T-helper 9 cell (primary cell): ENCODE measurements at places on chromosomes 3 and 15.

DNA sequence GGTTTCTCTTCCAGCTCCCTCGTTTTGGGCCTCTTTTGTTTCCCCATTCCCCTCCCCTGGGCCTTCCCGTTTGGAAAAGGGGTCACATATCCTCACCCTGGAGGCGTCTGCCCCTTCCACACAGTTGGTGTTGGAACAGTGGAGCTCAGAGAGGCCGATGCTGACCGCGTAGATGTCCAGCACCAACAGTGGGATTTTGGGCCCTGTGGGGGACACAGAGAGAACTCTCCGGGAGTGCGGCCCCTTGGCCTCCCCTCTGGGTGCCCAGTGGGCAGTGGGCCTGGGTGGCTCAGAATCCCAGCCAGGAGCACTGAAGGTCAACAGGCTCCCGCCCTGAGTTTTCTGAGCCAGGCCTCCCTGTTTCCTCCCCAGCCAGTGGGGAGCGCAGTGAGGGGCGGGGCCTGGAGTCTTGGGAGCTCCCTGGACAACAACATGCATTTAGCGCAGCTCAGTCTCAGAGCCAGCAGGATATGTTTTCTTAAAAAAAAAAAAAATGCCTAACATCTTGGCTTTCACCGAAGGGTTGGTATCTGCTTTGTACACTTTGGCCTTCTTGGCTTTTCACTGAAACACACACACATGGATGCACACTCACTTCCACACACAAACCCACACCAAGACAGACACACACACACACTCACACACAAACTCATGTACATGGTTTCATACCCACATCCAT lies 670 bp upstream of the ISLR start:
- DNase-seq = no peak

DNA sequence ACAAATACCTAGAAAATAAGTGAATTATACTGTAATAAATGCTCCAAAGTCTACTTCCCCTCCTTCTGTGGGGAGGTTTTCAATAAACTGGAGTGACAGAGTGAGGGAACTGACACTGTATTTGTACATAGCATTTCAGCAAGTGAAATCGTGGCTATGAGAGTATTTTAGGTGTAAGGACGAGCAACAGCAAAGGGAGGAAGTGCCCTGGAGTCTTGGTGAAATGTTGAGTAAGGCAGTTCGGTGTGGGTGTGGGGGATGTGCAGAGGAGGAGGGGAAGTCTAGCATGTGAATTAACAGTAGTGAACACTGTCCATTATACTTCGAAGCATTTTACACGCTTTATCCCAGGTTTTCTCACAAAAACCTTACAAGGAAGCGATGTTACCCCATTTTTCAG lies 18.1 kb upstream of the P2RY13 start:
- no peak for DNase-seq

DNA sequence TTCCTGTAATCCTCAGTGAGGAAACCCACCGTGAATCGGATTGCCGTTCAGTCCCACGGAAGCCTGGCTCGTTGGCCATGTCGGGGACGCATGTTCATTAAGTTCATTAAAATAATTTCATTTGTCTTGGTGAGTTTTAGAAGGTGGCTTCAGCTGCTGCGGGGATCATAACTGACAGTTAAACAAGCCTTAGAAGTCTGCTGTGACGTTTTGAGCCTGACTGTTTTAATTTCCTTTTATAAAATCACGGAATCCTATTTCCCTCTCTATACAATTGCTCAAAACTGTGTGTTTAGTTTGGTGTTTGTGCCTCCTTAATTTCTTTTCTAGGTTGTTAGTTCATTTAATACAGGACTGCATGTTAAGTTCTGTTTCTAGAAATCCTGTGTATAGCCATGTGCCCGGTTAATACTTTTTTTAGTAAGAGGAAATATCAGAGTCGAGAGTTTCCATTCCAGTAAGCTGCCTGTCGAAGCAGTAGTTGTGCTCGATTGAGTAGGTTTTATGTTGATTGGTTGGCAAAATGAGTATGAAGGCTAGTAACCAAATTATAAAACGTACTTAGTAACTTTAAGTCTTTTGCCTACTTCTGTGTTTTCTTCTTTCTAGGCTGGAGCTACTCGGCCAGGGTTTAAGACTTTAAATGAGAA lies 705 bp downstream of the NIPA2 start:
- no peak for DNase-seq

DNA sequence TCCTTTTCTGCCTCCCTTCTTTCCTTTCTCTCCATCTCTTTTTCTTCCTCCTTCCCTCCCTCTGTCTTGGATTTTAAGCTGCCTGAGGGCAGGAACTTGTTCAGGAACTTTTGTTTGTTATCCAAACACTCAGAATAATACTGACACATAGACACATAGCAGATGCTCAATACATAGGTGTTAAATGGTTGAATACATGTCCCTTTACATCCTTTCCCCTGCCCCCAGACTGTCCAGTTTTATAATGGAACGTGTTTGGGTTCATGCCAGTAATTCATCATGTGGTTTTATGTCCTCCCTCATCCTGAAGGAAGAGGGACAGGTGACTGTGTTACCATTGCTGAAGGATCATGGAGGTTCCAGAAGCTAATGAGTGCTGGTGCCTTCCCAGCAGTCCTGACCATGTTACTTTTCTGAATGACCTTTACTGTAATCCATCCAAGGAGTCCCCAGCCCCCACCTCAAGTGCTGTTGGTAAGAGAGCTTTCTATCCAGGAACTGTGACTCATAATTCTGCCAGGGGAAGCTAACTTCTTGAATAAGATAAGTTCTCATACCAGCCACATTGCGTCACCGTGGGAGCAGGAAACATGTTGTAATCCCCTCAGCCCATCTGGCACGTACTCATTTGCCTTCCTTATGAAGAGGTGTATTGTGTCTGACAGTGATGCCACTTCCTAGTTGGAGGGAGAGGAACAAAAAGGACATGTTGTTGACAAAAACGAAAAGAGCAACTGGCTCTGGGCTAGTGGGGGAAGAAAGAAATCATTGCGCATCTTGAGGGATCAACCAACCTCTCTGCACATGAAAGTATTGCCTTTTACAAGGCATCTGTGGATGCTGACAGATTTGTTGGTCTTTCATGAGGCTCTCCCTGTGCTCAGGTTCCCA lies 52.4 kb downstream of the IL1RAP start:
- DNase-seq = no peak

DNA sequence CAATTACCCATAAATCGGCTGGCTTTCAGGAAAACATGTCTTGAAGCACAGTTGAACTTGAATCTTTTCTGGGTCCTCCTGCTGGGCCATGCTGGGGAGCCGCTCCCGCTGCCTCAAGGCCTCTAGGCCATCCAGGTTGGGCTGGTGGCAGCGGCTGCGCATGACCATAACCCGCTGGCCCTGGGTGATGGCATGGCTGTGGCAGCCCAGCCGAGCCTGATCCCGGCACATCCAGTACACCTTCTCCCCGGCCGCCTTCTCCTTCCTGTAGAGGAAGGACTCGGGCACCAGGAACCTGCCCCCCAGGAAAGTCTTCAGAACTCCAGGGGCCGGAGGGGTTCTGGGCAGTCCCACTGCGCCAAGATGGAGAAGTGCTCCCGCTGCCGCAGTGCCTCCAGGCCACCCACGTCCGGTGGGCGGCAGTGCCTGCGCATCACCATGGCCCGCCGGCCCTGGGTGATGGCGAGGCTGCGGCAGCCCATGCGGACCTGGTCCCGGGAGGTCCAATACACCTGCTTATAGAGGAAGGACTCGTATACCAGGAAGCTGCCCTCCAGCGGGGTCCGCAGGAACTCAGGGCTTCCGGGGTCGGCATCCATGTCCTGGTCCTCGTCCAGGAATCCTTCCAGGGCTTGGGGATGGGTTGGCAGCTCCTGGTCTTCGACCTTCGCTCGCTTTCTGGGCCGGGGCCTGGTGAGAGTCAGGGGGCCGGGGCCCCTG lies 84.3 kb upstream of the FXR1 start:
- no peak for DNase-seq

DNA sequence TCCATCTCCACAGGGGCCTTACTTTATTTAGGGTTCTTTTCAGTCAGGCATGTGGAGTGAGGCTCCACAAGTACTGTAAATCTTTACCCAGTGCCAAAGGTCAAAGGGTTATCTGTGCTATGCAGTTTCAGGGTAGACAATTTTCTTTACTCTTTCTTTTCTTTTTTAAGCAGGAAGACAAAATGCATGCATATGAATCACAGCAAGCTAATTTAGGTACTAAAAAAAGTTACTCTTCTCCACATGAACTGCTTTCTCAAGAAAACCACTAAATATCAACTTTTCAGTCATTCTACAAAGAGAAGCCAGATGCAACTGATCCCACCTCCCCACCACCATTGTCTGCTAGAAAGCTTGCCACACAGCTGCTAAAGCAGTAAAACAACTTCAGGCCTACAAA lies 73.3 kb upstream of the PYGO1 start:
- no peak for DNase-seq

DNA sequence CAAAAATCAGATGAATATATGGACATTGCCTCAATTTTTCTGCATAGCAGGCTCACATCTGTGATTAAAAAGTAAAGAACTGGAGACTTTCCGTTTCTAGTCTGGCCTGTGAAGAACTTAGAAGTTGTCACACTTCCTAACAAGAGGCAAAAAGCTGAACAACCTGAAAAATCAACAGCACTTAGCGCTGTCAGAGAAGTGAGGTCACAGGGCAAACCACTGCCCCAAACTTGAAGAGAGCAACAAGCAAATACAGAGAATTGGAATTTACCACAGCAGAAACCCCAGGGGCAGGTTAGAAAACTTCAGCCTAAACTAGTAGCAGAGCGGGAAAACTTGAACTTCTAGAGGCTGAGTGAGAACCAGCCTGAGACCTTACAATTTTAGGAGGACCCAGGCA lies 38.9 kb downstream of the CCDC54 start:
- no peak for DNase-seq

GRCh38 chr3:177852001-177852807 lies 654.9 kb upstream of the TBL1XR1 start:
- no peak for DNase-seq

DNA sequence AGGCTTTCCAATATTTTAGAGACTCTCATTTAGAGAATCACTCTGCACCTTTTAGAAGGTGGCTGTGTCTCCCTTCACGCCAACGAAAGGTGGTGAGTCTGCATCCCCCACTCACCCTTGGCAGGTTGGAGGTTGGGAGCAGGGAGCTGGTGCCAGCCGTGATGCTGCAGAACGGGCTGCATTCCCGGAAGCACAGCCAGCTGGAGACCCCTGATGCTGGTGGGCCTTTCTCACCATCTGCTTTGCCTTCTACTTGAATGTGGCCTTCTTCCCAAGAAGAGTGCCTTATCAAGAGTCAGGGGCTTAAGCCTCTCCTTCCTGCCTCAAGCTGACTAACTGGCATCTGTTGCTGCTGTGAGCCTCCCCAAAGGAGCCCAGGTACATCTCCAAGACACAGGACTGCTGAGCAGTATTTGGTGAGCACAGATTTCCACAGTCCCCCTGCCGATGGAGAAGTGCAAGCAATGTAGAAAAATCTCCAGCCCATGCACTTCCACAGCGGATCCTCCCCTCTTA lies 17.7 kb upstream of the HEG1 start:
- DNase-seq = no peak

- DNase-seq = no peak
These were observed 149.5 kb downstream of the NLGN1 start for GRCh38 chr3:173547070-173547469.

GRCh38 chr3:185046603-185047002 lies 106.3 kb downstream of the C3orf70 start:
- DNase-seq = no peak

DNA sequence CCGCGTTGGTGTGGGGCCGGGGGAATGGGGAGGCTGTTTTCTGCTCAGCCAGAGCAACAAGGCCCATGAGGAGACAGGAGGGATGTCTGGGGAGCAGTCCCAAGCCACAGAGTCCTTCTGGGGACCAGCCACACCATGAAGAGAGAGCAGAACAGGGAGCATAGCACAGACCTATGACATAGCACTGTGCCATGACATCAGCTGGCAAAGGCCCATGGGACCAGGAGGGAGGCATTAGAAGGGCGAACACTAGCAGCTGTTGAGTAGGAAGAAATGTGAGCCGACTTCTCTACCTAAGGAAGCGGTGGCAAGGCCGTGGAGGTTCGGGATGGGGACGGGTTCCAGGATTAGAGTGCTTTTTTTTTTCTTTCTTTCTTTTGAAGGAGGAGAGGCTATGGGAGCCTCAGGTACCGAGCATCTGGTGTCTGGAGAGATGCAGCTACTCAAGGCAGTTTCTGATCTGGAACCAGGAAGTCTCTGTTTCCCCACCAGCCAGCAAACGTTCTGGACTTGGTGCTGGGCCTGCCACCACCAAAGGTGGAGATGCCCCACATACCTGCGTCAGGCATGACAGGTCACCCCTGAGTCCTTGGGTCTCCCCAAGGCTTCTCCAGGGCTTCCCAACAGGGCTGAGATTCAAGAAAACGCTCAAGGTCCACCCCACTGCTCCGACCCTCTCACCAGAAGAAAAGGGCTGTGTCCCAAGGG lies 77.3 kb upstream of the CGNL1 start:
- no peak for DNase-seq

DNA sequence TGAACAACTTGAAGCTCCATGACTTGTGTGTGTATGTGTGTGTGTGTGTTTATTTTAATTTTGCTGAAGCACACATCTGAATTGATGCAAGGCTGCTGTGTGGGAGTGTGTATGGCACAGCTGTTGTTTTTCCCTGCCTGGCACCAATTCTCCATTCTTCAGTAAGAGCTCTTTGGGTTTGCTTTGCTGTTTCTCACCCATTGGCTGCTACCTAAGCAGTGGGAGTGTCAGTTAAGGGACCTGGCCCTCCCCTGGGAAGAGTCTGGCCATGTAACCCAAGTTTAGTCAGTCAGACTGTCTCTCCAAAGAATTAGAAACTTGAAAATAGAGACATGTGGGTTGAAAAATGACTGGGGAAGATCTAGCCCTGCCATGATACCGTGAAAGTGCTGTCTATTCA lies 126.2 kb upstream of the SYNPR start:
- DNase-seq = no peak

DNA sequence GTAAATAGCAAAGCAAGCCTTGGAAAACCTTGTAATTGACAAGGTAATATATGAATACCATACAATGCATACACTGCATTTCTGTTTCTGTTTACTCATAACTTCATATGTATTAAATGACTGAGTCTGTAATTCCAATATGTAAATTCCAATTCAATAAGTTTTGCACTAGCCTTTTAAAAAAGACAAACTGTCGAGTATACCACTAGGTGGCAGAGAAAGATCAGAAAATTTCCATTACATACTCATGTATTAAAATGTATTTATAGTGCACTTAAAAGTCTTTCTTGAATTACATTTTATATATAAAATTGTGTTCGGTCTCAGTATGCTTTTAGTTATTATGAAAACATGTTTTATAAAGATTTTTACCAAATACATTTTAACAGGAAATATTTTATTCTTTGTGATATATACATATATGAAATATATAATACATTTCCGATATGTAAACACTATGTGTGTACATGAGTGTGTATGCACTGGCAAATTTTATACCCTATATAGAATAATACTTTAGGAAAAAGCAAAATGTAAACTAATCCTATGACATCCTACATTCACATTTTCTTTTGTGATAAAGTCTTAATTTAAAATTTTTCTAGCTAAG lies 216.8 kb downstream of the VGLL3 start:
- no peak for DNase-seq

DNA sequence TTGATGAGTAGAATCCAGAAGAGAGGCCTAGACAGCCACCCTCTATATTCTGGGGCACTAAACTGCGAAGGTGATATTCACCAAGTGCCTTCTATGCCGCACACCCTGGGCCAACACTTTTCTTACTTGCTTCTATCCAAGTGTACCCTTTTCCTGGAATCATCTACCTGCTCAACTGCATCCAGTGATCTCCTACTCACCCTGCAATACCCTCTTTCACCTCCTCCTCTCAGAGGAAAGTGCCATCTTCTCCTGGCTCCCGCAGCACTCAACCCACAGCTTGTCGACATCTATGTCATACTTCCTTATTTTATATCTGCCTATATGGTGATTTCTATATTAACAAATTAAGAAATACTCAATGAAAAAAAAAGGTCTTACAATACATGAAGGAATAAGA lies 28.6 kb upstream of the LMCD1 start:
- no peak for DNase-seq
